ENCODE measurements at places on chromosomes 1 and 21.
A peak's percentile ranks its signal among the peaks of the same experiment; 100 is the strongest.

DNA sequence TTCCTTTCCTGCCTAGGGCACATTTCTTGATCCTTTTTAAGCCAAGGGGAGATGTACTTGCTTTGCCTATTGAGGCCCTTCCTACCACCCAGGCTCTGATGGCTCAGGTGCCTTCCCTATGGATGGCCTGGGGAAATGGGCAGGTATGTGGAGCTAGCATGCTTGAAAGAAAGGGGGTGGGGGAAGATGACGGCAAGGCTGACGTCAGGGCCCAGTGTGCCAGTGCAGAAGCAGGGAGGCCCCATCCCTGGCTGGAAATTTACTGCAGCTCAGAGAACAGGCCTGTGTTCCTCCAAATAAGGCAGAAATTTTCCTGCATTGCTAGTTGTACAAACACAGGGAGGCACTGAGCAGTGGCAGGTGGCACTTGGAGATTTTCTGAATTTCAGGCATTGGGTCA is 453.2 kb upstream of the VAMP3 start:
- DNase-seq: no peak

DNA sequence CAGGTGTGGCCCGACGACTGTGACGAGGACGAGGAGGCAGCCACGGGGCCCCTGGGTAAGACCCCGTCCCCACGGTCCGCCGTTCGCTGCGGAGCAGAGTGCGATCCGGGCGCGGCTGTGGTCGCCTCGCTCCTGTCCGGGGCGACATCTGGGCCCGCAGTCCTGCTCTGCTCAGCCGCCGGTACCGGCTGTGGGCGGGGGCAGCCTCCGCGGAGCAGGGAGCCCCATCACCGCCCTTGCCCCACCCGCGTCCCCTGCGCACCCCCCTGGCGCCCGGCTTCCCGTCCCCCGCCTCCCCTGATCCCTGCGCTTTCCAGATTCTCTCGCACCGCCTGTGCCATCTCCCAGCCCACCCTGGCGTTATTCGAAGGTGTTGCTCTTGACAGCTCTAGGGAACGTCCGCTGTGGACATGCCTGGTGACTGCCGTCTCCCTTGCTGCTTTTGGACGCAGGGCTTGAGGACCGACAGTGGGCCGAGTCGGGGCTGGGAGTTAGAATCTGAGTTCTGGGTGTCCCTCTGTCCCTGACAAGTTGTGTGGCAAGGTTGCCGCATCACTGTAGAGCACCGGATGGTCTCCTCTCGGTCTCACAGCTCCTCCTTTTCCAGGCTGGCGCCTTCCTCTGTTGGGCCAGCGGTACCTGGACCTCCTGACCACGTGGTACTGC is 596 bp downstream of the TOR3A start:
- no peak for DNase-seq

DNA sequence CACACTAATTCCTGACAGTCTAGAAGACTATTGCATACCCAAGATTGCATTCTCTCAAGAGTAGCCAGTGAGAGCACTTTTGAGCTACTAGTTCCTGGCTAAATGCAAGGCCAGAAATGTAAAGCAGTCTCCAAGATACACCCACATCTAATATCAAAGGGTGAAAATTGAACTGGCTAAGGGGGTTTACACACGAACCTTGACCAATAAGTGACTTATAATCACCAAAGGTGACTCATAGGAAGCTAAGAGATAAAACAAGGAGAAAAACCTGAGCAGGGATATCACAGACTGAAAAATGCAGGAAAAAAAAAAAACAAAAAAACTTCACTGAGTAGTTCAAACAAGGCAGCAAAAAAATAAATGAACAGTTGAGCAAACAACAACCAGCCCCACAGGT is 172.2 kb upstream of the RRP15 start:
- DNase-seq: no peak

GRCh38 chr1:6866825-6867224 is 81.6 kb downstream of the CAMTA1 start:
- no peak for DNase-seq

- peak; percentile 85 for DNase-seq
Measured at GRCh38 chr21:34092262-34092921, 19.0 kb downstream of the MRPS6 start.

GRCh38 chr21:45382697-45382997 is 22.3 kb upstream of the COL18A1 start:
- no peak for DNase-seq

DNA sequence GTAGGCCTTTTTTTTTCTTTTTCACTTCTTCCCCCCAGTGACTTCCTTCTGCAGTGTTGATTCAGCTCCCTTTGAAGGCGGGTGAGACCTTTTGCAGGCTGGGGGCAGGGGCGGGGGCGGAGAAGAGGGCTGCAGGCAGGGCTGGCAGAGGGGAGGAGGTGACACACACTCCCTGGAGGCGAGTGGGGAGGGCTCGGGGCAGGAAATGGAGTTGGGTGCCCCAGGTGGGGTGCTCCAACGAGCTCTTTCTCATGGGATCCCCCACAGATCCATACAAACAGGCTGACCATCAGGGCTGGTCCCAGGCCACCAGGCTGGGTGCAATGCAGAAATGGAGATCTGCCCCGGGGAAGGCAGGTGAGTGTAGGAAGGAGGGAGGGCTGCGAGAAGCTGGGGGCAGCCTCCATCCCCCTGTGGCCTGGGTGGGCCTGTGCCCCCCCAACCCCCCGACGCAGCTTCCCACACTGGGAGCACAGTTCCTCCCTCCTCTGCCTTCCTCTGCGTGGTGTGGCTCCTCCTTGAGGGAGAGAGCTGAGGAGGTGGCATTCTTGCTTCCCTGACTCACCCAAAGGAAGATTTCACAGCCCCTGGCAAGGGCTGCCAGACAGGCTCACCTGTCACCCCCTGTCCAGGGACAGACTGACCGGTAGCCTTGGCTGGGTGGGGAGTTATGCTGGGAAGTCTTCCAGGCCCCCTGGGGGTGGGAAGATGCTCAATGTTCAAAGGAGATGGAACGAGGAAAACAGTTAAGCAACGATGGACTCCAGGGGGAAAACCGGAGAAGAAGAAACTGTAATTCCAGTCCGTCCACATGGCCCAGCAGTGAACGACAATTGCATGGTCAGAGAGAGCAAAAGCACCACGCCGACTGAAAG is 7.1 kb upstream of the ITGB2 start:
- no peak for DNase-seq

DNA sequence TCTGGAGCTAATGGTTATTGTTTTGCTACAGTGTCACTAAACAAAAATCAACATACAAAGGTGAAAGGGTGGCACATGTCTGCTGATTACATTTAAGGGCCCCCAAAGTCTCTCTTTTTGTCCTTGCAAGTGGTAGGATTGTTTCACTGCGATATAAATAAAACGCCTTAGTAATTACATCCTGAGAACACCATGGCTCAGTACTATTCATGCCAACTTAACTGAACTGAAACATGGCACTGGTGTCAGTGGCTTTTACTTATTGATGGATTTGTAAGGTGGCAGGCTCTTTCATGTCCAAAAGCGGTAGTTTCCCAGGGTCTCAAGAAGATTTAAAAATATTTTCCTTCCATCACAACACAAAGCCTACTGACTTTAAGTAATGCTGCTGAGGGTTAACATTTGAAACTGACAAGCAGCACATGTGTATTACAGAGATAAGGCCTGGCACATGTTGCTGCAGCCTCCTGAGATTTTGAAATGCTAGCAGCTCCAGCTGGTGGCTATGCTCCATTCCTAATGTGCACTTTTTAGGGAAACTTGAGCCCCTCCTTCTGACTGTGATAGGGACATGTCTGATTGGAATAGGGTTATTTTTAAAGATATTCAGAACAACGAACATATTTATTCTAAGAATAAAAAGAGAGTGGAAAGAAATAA is 86.8 kb downstream of the ATP1B1 start:
- DNase-seq: no peak

DNA sequence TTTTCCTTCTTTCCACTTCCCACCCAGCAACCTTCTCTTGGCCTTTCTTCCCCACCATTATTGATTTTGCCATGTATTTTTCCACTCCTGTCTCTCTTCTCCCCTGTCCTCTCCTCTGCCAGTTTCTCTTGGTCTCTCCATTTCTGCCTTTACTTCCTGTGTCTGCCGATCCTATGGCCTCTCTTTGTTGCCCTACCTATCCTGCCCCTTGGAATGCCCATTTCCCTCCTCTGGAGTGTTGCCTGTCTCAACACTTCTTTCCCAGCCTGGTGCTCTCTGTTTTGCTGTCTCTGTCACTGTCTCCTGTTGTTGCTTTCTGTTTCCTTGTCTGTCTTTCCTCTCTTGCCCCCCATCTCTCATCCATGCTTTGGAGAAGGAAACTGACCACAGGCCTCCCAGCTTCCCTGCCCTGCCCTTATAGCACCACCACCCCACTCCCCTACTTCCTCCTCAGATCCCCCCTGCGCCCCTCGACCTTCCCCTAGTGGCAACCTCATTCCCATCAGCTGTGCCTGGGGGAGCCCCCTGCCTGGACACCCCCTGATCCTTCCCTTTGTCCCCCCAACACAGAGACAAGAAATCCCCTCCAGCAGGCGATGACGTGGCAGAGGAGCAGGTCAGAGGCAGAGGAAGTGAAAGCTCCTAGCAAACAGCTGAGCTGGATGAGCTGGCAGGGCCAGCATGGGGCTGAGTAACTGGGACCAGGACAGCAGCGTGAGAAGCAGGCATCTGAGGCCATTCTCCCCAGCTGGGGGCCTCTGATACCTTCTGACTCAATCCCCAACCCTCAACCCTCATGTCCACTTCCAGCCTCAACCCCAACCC is 6.6 kb upstream of the ETV3L start:
- DNase-seq: no peak

DNA sequence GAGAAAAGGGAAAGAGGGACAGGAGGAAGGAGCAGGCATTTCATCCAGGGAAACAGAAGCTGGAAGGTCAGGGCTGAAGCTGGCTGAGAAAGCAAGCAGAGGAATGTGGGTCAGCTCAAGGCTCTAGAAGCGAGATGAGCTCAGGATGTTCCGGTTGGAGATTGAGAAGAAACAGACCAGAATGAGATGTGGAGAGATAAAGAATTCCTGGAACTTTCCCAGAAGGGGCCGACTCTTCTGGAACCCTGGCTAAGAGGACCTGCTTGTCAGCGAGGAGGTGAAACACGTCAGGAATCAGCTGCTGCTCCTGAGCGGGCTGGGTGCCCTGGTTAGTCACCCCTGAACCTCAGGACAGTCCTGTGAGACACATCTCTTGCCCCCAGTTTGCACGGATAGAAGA is 75.9 kb downstream of the HUNK start:
- no peak for DNase-seq

- DNase-seq: no peak
Measured at GRCh38 chr1:8394456-8395321, 76.8 kb downstream of the SLC45A1 start.

- DNase-seq: no peak
Measured at GRCh38 chr1:236398538-236398937, 4.5 kb downstream of the EDARADD start.

- DNase-seq: peak; percentile 65
Measured at GRCh38 chr1:48061162-48062136, 64.3 kb upstream of the TRABD2B start.

GRCh38 chr21:45615145-45615711 is 28.3 kb upstream of the PCBP3 start:
- DNase-seq: no peak

DNA sequence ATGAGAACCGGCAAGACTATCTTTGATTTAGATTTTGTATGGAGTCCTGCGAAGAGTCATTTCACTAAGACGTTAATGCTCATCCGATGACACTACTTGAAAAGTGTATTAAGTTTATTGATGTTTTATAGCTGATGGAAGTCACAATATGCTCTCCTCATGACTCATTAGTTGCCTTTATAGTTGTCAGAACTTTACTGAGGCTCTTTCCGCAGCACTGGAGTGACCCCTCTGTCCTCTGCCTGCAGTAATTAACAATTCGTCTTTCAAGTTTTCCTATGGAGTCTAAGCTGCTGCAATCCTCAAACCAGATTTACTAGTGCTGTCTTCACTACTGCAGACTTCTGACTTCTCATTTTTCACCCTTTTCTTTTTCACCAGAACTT is 853 bp downstream of the USP16 start:
- no peak for DNase-seq

DNA sequence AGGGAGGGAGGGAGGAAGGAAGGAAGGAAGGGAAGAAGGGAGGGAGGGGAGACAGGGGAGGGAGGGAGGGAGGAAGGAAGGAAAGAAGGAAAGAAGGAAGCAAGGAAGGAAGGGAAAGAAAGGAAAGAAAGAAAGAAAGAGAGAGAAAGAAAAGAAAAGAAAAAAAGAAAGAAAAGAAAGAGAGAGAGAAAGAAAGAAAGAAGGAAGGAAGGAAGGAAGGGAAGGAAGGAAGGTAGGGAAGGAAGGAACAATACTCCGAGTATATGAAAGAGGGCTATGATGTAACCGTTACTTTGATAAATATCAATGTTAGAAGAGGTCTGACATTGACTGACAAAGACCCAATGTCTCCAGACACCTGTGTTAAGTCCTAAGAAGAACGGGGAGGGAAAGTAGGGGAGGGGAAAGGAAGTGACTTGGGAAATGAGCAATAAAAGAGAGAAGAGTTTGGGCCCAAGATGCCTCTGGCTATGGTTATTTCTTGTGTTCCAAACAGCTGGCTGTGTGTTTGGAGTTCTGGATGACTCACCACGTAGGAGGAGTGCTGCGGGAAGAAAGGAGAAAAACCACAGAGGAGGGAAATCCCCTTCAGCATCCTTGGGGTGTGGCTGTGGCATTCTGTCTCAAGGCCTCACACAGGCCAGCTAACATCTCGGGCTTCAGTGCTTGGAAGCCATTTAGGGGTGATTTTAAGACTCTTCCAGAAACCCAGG is 37.0 kb upstream of the RXRG start:
- DNase-seq: no peak

DNA sequence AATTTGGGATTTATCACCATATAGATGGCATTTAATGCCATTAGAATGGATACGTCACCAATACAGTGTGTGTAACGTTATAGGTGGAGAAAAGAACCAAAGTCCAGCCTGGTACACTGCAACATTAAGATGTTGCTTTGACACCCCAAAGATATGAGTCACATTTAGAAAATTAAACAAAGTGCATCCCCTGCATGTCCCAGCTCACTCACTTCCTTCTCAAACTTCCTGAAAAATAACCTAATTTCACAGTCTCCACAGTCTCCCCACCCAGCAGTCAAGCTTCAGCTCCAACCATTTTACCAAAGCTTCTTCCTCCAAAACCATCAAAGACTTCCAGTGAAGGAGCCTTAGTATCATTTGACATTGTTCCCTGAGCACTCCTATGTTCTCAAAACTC is 111.9 kb downstream of the OMA1 start:
- DNase-seq: no peak

GRCh38 chr1:119647734-119648619 is at the start of gene ZNF697:
TSS of gene ZNF697 (minus strand) at chr1:119648266. CDS start at chr1:119626100, 22,166 bp downstream.
- peak; percentile 90 for DNase-seq

GRCh38 chr1:113657126-113657525 is 102.2 kb downstream of the PHTF1 start:
- no peak for DNase-seq

DNA sequence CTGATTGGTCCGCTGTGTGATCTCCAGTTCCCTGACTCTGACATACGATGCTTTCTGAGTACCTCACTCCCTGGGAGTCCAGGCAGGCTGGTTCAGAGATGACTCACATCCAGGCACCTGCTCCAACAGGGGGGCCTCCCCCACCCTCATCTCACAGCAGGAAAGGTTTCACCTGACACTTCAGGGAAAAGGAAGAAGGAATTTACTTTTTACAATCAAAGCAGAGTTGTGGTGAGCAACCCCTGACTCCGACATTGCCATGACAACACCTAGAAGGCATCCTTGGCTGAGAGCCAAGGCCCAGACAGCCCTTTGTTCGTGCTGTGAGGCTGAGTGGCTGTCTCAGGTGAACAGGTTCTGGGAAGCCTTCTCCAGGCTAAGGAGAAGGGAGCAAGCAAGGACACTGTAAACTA is 164.6 kb upstream of the GJB5 start:
- peak; percentile 99 for DNase-seq

All from DMS153 (cell line).